ENCODE measurements at places on chromosomes 1 and 21.
A peak's percentile ranks its signal among the peaks of the same experiment; 100 is the strongest.

DNA sequence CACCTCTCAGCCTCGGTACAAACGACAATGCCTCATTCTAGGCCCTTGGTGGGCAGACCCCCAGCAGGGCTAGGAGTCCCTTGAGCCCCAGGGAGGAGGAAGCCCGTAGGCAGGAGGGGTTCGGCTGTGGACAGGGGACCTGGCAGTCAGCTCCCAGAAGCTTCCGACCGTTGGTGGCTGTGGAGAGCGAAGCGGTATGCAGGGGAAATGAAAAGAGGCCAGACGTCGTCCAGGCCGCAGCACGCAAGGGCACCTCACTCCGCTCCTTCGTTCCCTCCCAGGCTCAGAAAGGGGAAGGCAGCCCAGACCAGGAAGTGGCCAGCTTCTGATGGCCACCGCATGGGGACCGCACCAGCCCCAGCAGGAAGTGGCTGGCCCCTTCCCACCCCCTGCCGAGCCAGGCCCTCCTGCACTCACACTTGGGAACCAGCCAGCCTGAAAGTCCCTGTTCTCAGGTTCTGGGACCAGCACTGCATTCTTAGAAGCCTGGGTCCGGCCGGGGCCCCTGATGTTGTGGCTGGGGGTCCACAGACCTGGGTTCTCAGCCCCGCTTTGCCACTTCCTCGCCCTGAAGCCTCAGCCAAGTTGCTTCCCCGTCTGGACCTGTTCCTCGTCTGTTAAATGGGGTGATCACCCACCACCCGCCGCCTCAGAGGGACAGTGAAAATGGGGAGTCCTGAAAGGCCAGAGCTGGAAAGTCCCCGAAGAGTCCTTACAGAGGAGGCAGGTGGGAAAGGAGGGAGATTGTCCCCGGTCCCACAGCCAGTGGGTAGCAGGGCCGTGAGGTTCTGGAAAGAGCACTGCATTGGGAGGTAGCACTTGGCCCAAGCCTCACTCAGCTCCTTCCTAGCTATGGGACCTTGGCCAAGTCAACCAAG lies 104.0 kb upstream of the RUNX3 start:
- peak; percentile 25 for DNase-seq

DNA sequence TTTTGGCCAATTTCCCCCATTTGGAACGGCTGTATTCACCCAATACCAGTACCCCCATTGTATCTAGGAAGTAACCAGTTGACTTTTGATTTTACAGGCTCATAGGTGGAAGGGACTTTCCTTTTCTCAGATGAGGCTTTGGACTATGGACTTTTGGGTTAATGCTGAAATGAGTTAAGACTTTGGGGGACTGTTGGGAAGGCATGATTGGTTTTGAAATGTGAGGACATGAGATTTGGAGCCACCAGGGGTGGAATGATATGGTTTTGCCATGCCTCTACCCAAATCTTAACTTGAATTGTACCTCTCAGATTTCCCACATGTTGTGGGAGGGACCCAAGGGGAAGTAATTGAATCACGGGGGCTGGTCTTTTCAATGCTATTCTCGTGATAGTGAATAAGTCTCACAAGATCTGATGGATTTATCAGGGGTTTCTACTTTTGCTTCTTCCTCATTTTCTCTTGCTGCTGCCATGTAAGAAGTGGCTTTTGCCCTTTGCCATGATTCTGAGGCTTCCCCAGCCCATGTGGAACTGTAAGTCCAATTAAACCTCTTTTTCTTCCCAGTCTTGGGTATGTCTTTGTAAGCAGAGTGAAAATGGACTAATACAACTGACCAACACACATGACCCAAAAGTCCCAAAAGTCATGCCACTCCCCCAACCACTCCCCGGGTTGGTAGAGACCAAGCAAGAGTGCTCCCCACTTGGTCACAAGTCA lies 35.4 kb upstream of the ZNF496 start:
- DNase-seq = no peak

- DNase-seq = no peak
These were observed 370 bp downstream of the PERM1 start for GRCh38 chr1:981491-981954.

- DNase-seq = peak; percentile 76
These were observed 20.9 kb downstream of the SLAMF1 start for GRCh38 chr1:160625725-160626498.

DNA sequence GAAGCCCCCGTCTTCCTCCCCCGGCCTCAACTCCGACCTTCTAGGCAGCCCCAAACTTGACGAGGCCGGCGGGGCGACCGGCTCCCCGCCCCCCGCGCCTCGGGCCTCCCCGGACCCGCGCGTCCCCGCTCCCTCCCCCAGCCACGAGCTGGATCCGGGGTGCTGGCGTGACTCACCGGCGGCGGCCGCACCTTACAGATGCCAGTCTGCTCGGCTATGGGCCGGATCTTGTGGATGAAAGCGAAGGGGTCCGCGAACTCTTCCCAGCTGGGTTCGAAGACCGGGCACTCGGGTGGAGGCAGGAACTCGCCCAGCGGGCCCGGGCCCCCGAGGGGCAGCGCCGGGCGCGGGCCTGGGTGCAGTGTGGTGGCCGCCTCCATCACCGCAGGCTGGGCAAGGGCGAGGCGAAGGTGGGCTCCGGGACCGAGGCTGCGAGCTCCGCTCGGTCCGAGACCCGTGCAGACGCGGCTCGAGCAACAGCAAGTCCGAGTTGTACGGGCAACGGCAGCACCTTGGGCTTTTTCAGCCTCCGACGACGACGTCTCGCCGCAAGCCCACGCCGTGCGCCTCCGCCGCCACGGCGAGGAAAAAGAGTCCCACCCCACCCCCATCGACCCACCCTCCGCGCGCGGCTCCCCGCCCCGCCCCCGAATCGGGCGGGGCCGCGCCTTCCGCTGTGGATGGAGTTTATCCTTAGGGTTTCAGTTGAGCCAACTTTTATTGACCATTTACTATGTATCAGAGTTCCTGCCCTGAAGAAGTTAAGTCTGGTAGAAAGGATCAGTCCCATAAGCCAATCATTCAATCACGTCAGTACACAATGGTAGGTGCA lies at the start of gene KDM5B:
Gene KDM5B (minus strand): TSS at position 496 of the 832 bp plus-strand sequence. CDS start 116 bp downstream, at position 380.
- peak; percentile 63 for DNase-seq

GRCh38 chr1:54340878-54341277 lies 65.3 kb downstream of the SSBP3 start:
- no peak for DNase-seq

DNA sequence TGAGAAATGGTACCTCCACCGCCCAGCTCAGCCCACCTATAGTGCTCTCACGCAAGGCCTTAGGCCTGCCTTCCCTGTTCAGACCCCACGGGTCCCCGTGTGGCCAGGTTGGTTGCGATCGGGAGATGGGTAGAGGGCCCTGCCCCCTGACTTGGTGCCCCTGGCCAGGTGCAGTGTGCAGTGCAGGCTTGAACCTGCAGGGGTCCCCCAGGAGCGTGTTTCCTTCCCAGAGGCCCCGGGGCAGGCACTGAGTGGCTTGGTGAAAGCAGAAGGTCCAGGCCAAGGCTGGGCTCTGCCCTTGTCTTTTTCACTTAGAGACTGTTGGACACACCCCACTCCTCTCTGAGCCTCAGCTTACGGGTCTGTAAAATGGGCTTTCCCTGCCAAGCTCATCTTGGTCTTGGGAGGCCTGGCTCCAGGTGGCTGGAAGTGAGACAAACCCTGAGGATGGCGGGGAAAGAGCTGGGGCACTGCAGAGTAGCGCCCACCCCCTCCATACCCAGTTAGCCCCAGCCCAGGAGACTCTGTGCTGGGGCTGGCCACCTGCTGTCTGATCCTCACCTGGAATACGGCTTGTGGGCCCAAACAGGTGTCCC lies 9.3 kb upstream of the HES5 start:
- no peak for DNase-seq

DNA sequence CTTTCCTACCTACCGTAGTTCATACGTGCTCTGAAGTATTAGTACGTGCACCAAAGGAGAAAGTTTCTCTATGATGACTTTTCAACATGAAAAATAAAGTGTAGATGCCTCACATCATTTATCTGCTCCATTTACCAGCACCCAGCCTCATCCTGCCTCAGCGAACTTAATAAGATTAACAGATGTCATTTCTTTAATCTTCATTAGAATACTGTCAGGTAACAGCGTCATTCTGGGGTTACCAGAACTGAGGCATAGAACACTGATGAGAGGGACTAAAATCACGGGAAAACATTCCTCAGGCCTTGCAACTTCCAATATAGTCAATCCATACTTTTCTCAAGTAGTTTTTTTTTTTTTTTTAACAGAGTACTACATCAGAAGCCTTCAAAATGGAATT lies 43.2 kb upstream of the DISC1 start:
- DNase-seq = no peak

GRCh38 chr1:226565476-226565875 lies 16.9 kb downstream of the STUM start:
- DNase-seq = no peak

GRCh38 chr1:89780721-89781120 lies 40.1 kb upstream of the LRRC8D start:
- peak; percentile 52 for DNase-seq

DNA sequence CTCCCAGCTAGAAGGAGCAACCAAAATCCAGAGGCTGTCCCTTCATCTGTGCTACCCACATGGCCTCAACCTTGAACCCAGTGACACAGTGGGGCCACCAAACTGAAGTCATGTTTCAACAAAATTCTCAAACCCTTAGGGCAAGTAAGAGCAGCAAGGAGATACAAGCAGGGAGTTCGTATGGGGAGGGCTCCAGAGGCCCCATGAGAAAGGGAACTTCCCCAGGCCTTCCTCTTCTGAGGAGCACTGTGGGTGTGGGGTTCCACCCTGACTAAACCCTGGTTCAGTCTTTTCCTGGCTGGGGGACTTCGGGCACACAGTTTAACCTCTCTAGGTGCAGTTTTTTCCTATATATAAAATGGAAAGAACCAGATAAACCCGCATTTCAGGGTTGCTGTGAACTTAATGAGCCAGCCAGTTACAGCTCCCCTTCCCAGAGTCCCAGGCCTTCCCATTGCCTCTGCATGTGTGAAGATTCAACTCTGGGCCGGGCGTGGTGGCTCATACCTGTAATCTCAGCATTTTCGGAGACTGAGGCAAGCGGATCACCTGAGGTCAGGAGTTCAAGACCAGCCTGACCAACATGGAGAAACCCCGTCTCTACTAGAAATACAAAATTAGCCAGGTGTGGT lies 8.0 kb upstream of the THEMIS2 start:
- peak; percentile 18 for DNase-seq

DNA sequence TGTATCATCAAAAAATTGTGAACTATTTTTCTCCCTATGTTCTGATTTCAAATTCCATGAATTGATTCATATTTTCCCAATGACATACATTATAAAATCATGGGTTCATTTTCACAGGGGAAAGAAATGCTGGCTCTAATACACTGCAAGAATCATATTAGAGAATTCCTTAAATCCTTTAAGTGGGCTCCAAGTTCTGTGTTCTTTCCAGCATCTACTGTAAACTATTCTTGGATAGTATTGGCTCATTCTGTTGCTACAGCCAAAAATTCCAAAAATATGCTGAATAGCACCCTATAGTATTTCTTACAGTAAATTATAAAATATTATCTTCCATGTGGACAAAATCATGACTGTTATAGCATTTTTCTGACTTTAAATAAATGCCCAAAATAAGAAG lies 19.0 kb upstream of the C1orf105 start:
- DNase-seq = no peak

GRCh38 chr1:29239142-29239541 lies 2.8 kb downstream of the PTPRU start:
- DNase-seq = no peak

- DNase-seq = no peak
These were observed 70.5 kb downstream of the CD2 start for GRCh38 chr1:116824631-116825206.

- no peak for DNase-seq
These were observed 570.5 kb downstream of the PTPRU start for GRCh38 chr1:29806646-29807319.

GRCh38 chr1:111515291-111516004 lies 12.0 kb upstream of the ADORA3 start:
- no peak for DNase-seq

GRCh38 chr21:46211786-46212720 lies 16.5 kb downstream of the LSS start:
- no peak for DNase-seq

DNA sequence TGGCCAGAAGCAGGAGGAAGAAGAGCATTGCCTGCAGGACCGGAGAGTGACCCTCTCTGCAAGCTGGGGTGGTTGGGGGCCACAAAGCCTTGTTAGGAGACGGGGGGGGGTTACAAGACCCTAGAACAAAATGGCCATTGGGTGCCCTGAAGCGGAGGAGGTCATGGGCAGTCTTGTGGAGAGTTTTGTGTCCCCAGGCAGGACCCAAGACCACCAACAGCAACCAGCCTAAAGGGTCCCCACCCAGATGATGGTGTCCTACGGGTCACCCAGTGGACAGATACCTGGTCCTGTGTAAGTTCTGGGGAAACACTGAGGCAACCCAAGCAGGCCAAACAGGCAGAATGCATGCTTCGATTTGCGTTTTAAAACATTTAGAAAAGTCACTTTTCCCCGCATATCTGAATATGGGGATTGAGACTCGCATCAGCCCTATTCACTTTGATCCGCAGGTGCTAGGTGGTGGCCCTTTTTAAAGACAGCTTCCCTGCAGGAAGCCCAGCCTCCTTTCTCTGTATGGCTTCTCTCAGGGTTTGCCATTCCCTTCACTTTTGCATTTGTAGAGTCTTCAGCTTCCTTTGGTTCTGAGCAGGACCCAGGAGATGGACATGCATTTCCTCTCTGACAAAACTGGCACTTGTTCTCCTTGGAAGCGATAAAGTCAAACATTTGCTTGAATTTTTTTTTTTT lies 21.1 kb downstream of the GNG4 start:
- no peak for DNase-seq

DNA sequence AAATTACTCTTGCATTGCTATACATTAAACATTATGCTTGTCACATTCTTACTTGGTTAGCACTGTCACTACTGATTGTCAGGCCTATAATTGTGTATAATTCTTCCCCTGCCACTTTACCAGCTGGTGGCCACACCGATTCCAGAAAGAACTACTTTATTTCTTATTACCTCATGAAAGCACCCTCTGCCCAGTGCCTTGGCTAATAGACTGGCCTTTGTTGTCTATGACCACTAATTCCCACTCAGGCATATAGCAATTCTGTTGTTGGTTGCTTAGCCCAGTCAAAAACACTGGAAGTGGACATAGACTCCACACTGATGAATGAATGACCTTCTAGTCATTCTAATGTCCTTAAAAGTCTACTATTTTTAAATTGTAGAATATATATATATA lies 35.6 kb downstream of the MRPL39 start:
- no peak for DNase-seq

DNA sequence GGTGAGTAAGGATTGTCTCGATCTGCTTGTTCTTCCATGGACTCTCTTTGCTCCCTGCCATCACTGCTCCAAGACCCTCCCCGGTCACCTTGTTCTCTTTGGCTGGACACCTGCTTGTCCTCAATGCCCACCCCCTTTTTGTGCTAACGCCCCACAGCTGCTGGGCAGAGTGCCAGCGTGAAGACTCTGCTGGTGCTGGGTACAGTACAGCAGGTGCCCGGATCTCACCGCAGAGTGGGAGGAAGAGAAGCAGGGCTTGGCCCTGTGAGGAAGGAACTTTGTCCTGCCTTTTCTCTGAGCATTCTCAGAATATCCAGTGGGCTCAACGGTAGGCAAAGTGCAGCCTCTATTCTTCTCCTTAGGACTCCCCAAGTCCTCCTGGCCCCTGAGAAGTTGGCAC lies 90.1 kb downstream of the PLXNA2 start:
- no peak for DNase-seq
